ENCODE measurements at places on chromosomes 4 and X.

GRCh38 chrX:38987198-38987651 lies 186.0 kb downstream of the MID1IP1 start:
- DNase-seq = no peak

GRCh38 chr4:38576767-38577166 lies 87.2 kb upstream of the KLF3 start:
- no peak for DNase-seq

- no peak for DNase-seq
These were observed 258.3 kb upstream of the GABRA2 start for GRCh38 chr4:46648088-46648744.

DNA sequence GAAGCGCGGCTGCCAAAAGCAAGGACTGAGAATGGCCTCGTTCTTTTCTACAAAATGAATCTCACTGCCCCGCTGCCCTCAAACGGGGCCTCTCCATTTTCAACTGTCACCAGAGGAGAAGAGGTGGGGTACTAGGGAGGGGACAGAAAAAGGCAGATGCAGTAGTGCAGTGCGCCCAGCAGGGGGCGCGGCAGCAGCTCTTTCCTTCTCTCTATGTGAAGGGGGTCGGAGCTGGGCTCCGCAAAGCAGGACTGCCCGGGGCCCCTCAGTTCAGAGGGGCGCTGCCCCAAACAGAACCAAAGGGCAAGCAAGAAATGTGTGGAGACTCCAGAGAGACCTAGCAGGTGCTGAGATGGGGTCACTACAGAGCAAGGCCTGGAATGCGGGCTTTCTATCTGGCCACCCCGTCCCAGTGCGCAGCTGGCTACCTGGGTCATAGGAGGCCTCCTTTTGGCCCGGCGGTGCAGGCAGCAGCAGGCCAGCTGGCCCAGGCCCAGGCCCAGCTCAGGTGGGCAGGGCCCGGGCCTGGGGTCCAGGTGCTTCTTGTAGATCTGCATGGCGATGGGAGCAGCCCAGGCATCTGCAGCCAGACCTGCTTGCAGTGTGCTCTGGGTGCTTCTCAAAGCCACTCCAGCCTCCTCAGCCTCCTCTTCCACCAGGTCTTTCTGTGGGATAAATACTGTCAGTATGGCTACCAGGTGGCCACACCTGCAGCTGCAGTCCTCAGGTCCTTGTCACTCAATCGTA lies 5.9 kb downstream of the IRAK1 start:
- DNase-seq = peak; percentile 34

DNA sequence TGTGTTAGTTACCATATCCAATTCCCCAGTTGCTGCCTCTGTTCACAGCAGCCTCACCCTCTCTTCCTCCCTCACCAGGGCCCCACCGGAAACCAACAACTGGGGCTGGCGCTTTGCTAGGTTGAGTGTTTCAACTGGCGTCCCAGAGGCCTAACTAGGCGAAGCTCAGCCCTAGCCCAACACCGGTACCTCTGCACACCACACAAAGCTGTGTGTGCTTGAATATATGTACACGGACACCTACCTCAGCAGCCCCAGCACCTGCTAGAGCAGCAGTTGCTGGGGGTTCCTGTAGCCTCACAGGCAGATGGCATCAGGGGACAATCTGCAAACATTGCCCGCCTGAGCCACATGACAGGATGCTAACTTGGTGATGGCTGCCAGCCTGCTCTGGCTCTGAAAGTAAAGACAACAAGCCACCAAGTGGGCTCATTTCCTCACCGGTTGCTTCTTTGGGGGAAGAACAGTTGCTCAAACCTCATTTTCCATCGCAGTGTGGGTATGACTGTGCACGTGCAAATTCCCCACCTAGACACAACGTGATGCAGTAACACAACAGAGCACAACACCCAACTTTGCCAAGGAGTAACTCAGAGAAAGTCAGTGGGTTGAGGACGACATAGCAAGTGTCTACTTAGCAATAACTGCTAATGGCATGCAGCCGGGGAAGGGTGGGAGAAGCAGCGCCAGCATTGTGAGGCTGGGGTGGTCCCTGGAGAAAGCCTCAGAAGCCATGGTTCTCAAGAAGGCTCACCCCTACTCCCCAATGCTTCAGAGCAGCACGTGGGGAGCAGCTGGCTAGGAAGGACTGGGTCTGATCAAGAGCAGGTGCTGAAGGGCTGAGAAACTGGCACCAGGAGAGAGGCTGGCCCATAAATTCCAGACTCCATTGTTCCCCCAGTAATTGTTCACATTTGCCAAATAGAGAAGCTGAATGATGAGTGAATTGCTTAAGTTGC lies 139.5 kb downstream of the SH3KBP1 start:
- DNase-seq = peak; percentile 40

GRCh38 chrX:19810802-19811201 lies 76.6 kb downstream of the SH3KBP1 start:
- no peak for DNase-seq

Measured in activated T-helper 1 cell treated with anti-CD3 and anti-CD28 coated beads, Interleukin-2, amount 50 U/mL, for 16 hours (primary cell).